ENCODE measurements at places on chromosomes 1 and 21.

GRCh38 chr1:1441002-1441888 is 5.8 kb downstream of the VWA1 start:
- peak; percentile 30 for DNase-seq

DNA sequence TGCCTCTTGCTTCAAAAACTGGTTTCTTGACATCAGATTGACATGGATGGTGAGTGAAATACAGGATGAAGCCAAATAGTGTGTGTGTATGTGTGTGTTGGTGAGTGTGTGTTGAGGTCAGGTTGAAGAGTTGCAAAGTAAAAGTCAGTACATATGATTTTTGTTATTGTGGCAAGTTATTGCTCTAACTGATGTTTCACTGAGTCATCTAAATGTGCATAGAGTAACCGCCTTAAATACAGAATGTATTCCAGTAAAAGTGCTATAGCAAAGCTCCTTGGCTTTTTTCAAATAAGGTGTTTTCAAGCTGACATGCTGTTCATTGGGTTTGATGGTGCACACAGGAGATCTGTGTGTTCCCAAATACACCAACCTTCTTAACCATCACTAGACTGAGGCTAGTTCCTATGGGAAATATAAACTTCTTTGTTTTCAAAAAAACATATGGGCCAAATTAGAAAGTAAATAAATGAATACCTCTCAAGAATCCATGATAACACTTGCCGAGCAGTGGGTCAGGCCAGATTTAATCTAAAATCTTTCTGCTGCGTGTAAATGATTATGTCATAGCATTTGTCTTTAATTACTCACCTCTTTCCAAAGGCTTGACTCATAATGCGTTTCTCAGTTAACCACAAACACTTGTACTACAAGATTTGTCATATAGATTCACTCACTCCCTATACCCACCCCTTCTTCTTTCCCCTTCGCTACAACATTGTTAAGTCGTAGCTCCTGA is 151.1 kb downstream of the LYPLAL1 start:
- DNase-seq = no peak

GRCh38 chr21:39073717-39074116 is 109.5 kb downstream of the PSMG1 start:
- no peak for DNase-seq

DNA sequence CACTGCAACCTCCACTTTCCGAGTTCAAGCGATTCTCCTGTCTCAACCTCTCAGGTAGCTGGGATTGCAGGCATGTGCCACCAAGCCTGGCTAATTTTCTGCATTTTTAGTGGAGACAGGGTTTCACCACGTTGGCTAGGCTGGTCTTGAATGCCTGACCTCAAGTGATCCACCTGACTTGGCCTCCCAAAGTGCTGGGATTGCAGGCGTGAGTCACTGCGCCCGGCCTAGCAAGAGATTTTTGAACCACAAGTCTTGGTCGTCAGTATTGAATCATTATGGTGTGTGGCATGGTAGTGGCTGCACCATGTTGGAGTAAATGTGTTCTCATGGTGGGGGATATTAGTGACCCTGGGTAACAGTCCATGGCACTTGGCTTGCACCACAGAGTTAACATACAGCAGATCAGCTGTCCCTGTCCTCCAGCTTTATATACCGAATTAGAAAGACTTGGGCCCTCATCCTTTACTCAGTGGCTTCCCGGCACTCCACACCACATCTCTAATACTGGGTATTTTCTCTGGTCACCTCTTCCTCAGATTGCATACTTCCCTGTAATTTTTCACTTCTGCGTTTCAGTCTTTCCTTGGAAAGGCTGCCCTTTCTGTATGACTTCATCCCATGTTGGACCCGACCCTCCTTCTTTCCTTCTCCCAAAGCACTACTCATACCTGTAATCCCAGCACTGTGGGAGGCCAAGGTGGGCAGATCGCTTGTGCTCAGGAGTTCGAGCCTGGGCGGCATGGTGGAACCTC is 25.1 kb downstream of the AK4 start:
- DNase-seq = no peak

DNA sequence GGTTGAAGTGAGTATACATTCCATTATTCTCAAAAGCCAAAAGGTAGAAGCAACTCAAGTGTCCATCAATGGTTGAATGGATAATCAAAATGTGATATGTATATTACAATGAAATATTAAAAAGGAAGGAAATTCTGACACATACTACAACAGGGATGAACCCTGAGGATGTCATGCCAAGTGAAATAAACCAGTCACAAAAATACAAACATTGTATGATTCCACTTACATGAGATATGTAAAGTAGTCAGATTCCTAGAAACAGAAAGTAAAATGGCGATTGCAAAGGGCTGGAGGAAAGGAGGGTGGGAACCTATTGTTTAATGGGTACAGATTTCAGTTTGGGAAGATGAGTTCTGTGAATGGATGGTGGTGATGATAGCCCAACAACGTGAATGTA is 5.8 kb downstream of the SLC44A3 start:
- DNase-seq = no peak

- DNase-seq = no peak
Measured at GRCh38 chr1:202698276-202698675, 12.0 kb downstream of the SYT2 start.

DNA sequence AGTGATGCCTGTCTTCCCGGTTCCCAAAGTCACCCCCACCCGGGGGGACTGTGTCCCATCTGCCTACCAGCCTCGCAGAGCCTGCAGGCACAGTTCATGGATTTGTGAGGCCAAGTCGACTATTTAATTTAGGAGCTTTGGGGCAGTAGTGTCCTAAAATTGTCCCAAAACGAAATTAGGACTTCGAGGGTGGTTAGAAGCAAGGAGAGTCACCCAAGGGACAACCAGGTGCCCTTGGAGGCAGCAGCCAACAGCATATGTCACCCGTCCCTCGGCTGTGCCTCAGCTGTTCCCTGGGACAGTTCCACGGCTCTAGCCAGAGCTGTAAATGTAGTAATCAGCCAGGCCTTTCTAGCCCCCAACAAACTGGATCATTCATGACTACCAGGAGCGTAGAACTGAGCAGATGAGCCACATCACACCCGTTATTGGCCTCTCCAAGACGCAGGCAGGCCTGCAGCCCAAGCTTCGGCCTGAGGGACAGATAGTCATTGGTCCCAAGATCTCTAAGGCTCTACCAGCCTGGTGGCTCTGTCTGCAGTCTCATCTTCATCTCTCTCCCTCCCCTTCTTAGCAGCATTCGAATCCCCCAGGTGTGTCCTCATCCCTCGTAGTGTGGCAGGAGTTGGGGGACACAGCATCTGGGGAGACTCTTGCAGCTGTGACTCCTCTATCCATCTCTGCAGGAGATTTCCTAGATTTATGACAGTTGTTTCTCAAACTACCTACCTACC is 2.9 kb downstream of the PAX7 start:
- DNase-seq = no peak

- DNase-seq = peak; percentile 59
Measured at GRCh38 chr1:215526147-215526845, 40.8 kb upstream of the KCTD3 start.

GRCh38 chr1:162006081-162006480 is 17.6 kb downstream of the OLFML2B start:
- DNase-seq = no peak

GRCh38 chr1:153536671-153537375 is 1.0 kb upstream of the S100A6 start:
- DNase-seq = no peak

DNA sequence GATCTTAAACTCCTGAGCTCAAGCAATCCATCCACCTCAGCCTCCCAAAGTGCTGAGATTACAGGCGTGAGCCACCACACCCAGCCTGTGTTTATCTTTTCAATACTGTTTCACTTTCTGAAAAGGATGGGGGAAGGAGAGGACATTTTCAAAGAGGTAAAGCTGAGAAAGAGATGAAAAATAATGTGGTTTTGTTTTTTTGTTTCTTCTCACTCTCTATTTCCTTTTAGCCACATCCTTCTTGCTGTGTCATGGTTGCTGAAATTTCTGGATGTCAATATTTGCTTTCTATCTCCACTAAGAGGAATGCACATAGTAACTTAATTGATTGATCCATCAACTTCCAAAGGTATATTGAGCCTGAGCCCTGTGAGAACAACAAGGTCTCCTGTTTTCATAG is 6.4 kb upstream of the C1orf21 start:
- no peak for DNase-seq

DNA sequence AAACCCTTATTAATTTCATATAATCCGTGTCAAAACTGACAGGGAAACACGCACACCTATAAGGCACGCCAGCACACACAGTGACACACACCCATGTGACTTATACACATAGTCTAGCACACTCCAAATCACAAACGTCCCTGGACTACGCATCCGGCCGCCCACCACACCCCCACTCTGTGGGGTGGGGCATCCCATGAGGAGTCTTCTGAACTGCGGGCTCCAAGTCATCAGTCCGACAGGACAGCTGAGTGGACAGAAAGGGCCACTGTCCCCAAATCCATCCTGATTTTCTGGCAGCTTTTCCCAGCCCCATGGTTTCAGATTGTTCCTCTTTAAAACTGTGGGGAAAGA is 829 bp downstream of the PEA15 start:
- DNase-seq = no peak

DNA sequence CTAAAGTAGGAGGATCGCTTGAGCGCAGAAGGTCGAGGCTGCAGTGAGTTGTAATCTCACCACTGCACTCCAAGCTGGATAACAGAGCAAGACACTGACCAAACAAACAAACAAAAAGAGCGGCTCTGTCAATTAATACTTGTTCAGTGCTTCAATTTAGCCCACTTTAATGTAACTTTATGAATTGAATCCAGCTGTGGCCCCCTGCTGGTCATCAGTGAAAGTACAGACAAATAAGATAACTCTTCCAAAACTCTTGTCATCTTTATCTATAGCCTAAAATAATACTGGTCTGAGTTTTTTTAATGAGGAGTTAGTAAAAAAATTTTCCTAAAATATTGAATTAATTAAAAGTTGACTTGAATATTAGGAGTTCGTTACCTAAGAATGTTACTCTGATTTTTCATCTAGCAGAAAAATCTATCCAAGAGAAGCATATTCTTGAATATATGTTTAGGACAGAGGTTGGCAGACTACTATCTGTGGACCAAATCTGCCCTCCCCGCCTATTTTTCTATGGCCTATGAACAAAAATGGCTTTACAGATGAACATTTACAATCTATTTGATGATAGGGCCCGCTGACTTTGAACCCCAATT is 26.1 kb downstream of the ATP5PF start:
- no peak for DNase-seq

DNA sequence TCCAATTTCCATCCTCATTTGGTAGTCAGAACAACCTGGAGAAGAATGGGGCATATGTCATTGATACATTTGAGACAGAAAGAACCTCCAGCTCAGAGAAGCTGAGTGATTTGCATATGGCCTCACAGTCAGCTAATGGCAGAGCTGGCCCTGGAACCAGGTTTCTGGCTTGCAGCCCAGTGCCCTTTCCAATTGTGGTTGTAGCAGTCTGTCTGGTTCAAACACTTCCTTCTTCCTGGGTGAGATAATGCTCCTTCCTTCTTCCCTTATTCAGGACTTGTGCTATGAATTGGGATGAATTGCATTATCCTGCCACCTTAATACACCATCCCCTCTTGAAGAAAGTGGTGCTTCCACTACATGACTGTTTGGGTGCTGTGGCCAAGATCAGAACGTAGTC is 24.2 kb downstream of the SLC5A9 start:
- no peak for DNase-seq

DNA sequence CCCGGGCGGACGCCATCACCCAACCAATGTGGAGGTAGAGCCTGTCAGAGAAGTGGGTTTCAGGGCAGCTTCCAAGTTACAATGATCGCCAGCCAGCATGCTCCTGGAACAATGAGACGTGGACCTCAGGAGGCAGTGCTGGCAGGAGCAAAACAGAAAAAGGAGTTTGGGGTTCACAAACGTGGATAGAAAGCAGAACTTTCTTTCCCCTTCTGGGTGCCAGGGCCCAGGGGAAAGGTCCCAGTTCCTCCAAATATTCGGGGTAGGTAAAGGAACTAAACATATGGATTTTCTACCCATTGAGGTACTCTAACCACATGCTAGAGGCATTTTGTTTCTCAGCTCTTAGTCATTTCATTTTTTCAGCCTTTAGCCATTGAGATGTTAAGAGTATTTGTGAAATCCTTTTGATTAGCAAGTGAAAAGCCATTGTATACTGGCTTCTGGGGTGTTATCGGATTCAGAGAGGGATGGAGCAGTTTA is 488.4 kb upstream of the ADGRL2 start:
- no peak for DNase-seq

DNA sequence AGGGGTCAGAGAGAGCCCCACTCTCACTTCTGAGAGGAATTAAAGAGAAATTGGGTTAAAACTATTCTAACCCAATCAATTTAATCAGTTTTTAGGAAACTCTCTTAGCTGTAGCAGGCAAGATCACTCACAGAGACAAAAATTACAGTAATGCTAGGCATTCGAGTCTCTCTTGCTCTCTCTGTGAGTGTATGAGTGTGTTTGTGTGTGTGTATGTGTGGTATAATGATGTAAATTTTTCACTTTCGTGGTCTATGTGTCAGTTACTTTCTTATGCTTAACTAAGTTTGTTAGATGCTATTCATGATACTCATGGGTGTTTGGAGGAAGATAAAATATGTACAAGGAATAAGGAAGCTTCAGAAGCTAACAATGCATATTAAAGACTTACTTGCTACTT is 131.3 kb downstream of the FASLG start:
- no peak for DNase-seq

DNA sequence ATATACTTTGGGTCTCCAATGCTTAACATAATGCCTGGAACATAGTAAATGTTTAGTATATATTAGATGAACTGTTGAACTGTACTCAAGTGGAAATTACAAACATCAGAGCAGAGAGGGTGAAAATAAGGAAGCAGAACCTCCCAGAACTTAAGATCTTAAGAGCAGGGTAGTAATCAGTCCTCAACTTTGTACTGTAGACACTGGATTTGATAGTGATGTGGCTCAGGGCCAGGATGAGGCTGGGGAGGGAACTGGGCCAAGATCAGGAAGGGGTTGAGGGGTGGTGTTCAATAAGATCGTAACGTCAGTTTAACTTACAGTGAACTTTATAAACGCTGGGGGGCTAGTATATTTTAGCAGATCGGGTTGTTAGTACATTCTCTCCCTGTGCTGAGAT is 15.4 kb downstream of the MPZL1 start:
- DNase-seq = no peak

DNA sequence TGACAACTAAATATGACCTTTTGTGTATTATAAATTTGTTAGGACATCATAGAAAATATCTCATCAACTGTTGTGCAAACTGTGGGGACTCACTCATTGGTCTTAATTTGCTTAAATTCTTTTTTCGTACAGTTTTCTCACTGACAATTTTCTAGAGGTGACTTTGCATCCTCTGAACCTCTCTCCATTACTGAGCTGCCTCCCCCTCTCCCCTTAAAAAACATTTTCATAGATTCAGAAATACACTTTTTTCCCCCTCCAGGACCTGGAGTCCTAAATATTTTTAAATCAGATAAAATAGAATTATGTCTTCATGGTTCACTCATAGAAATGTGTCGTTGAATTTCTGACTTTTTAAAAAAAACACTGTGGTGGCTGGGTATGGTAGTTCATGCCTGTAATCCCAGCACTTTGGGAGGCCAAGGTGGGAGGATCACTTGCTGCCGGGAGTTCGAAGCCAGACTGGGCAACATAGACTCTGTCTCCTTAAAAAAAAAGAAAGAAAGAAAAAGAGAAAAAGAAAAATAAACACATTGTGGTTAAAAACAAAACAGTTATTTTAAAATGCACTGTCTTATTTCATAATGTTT is 1.5 kb downstream of the CNST start:
- DNase-seq = no peak
